ENCODE measurements at places on chromosomes 7 and 10. TPM values are rescaled to one million over a fixed set of nuclear protein-coding genes. Genes with fewer than 3 reads are reported as not detected.

- DNase-seq, result no peak
These were observed 58.4 kb upstream of the TM9SF3 start for GRCh38 chr10:96645191-96645721.

DNA sequence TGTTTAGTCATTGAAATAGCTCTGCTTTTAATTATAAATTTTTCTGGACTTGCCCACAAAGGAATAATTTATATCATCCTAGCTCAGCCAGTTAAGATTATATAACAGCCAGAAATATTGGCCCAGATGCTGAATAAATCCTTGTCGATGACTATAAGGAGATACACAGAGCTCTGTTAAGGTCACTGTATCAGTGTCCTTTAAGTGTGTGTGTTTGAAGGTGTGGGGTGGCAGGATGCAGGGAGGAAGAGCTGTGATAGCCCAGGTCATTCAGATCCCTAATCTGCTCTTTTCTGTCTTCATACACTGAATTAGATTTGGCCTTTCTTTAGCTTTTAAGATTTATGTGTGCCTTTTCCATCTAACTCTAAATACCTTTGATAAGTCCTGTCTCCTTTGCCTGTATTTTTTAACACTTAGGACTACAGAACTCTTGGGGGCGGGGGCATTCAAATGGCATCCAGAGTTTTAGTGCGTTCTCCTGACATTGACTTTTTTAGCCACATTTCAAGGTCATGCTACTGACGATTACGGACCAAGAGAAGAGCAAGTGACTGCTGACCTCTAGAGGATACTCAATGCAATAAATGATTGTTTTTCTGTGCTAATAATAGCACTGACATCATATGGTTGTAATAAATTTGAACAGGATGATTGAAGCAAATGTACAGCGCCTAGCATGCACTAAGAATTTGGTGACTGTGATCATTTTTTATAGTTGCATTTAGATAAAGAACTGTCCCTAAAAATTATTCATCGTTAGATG is 172.3 kb downstream of the CACNB2 start:
- DNase-seq, result peak; percentile 13

GRCh38 chr10:36515319-36515718 is 610.1 kb upstream of the ANKRD30A start:
- peak; percentile 7 for DNase-seq

- DNase-seq, result peak; percentile 1
These were observed 76.8 kb downstream of the GATA3 start for GRCh38 chr10:8130973-8131911.

- no peak for DNase-seq
These were observed 8.1 kb downstream of the SRGN start for GRCh38 chr10:69096045-69096444.

GRCh38 chr7:19491821-19492452 is 216.9 kb downstream of the POLR1F start:
- peak; percentile 17 for DNase-seq

GRCh38 chr7:77735457-77735856 is 39.2 kb downstream of the RSBN1L start:
- no peak for DNase-seq

DNA sequence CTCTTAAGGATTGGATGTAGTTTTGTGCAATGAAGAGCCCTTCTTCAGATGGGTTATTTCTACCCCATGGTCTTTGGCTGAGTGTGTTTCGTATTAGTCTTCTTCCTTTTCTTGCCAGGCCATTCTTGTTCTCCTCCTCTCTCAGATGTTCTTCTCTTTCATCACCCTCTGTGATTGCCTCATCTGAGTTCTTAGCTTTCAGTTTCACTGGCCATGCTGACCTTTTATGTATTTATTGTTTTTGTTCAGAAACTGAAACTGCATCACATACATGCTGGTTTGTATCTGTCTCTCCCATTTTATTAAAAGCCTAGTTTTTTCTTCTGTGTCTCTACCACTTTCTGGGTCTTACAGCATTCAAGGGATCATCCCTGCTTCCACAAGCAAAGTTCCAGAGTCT is 21.7 kb upstream of the PCGF5 start:
- peak; percentile 56 for DNase-seq

DNA sequence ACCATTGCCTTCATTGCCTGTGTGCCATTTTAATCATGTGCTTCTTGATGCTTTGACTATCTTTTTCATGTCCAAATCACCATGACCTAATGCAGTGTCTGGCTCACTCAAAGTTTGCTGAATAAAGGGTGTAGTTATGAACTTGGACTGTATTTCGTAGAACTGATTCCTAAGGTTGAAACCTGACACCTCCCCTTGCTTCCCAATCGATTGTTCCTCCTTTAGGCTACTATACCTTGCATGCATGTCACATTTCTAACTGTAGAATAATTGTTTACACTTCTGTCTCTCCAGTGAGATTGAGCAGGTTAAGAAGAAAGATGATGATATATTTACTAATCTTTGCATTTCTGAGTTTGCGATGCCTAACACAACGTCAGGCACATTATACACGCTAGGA is 41.0 kb upstream of the CDK1 start:
- no peak for DNase-seq

DNA sequence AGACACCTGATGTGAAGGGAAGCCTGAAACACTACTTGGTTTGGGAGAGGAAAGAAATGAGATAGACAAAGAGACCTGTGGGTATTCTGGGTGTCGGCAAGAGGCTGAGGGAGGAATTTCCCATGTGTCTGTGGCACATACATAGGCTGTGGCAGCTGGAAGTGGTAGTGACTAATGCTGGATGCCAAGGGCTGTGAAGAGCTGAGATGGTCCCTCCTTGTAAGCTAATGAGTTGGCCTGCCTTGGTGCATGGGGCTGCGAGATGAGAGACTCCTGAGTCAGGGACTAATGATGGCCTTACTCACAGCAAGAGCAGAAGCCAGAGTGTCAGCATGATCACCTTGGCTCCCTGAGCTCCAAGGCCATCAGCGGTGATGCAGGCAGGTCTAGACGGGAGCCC is 119.0 kb upstream of the EEPD1 start:
- no peak for DNase-seq

GRCh38 chr10:126153711-126154628 is 234.3 kb downstream of the ADAM12 start:
- DNase-seq, result no peak

DNA sequence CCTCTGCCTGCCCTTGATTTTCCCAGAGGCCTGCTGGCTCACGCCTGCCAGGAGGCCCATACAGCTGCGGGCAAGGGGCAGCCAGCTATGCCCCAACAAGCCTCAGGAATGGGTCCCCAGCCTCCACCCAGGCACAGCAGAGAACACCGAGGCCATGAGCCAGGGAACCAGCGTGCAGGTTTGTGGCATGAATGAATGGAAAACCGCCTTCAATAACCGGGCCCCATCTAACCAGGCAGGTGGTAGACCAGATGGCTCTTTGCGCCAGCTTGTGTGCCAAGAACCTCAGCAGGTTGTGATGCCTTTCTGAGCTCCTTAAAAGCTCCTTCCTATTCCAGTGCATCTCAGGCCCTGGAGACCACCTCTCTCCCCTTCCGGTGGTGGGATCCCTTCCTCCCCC is 50.2 kb downstream of the ELFN1 start:
- no peak for DNase-seq

GRCh38 chr7:4113271-4113670 is 568.8 kb upstream of the FOXK1 start:
- DNase-seq, result no peak

DNA sequence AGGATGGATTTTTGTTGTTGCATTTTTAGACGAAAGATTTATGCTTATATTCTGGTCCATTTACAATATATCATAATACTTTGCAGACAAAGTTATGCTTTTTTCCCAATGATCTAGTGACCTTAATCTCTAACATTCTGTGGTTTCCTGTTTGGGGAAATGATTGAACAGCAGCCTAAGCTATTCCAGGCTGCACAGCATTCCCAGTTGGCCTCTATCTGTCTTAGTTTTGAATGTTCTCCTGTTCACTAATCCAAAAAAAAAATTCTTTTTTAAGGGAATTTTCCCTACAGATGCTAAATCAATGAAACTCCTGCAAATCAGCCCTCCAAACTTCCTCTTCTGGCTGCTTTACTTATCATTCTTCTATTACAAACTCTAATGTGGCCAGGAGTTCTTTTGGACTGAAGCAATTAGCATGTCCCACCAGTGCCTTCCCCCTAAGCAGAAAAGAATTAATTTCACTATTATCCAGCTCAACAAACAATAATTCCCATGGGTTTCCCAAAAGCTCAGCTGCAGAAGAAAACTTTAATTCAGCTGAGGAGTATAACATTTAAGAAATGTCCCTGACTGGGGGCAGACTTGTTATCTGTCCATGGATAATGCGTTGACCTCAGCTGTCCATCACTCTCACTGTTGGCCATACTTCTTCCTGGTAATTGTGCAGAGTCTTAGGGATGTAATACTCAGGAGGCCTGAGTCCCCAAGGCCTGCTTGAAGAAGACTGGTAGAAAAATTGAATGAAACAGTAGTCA is 81.9 kb upstream of the TRIL start:
- peak; percentile 62 for DNase-seq

GRCh38 chr10:127451628-127452027 is 97.5 kb upstream of the NPS start:
- no peak for DNase-seq

DNA sequence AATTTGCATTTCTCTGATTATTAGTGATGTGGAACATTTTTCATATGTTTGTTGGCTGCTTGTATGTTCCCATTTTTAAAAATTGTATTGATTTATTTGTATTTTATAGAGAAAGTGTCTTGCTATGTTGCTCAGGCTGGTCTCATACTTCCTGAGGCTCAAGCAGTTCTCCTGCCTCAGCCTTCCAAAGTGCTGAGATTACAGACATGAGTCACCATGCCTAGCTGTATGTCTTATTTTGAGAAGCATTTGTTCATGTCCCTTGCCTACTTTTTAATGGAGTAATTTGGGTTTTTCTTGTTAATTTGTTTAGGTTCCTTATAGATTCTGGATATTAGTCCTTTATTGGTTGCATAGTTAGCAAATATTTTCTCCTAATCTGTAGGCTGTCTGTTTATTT is 214.2 kb upstream of the KAT6B start:
- DNase-seq, result no peak

DNA sequence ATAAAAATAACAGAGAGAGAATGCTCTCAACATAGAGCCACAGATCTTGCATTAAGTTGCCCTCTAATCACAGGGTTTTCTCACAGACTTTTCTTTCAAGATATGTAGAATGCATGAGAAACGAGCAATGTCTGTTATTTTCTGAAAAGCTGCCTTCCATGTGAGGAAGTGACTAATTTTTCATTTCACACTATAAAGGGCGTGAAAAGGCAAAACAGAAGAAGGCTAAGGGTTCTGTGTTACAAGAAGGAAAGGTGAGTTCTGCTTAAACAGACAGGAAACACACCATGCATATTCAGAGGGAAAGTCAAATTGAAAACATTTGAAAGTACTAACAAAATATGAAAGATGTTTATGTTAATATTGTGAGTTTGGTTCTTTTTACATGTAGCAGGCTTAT is 189.2 kb downstream of the SEMA3D start:
- DNase-seq, result peak; percentile 32

DNA sequence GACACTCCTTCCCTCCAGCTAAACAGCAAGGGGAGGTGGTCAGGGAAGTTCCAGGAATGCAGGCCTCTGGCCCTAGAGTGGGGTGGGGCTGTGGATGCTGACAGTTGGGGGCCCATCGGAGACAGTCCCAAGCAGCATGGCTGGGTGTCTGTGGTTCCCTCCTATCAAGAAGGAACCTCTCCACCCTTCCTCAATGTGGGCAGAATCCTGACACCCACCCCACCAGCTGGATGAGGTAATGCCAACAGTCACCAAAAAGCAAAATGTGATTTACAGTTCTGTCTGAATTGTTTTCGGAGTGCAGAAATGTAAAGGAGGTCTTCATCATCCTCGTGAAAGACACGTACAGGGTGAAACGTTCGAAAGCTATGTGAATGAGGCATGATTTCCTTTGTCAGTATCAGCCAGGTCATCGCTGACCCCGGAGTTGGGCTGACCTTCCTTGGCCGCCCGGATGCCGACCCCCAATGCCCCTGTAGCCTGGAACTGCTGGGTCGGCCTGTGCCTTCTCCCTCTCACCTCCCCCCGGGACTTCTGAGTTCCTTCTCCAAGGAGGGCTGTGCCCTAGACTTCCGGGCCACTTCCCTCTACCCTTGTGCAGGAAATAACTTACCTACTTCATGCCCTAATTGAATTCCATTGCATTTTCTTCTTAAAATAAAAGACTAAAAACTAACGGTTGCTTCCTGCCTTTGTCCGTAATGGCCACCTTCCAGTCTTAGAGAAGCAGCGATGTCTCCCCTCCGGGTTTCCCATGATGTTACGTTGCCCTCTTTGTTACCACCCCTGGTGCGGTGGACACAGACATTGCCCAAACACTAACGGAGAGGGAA is 24.5 kb downstream of the FOXK1 start:
- peak; percentile 62 for DNase-seq

DNA sequence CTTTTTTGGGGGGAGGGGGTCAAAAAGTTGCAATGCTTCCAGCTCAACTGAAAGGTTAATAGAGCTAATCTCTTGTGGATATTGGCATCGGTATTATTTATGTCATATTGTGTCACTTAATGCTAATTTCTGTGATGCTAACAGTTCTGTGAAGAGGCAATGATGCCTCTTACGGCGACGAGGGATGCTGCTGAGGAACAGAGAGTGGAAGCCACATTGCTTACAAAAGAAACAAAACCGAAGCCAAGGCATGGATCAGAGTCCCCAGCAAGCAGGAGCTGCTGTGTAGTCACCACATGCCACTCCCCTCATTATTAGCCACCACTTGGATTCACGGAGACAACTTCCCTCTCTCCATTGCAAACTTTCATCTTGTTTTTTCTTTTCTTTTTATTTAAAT is 536.5 kb upstream of the MGMT start:
- no peak for DNase-seq

- DNase-seq, result no peak
These were observed 126.6 kb downstream of the CCDC71L start for GRCh38 chr7:106534271-106534846.

- DNase-seq, result peak; percentile 72
These were observed 115.0 kb downstream of the ADCY1 start for GRCh38 chr7:45689011-45689796.

- DNase-seq, result no peak
These were observed 78.1 kb downstream of the VSTM4 start for GRCh38 chr10:49037187-49037586.

GRCh38 chr10:90986870-90987269 is 66.0 kb upstream of the ANKRD1 start:
- DNase-seq, result no peak

DNA sequence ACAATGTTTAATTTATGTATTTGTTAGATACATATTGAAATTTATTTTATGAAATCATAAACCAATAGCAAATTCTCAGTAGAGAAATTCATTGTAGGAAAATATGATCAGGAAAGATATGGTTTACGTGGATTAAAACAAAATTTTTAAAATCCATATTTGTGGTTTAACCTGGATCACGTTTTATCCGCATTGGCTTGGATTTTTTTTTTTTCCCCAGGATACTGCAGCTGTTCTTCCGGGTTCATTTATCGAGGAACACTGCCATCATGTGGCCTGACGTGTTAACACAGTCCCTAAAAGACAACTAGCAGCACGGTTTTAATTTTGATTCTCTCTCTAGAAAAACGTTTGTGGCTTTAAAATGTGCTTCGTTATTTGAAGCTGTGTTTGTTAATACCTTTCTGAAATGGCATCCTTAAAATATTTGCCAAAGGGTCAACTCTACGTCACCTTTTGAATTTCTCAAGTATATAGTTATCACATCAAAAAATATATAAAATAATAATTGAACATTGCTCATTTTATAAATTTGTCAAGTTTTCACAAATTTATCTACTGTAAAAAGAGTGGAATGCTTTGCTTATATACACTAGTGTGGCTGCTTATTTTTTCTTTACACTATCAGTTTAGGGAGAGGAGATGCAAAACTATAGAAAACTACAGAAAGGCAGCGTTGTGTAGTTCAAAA is 8.7 kb upstream of the ASB4 start:
- DNase-seq, result peak; percentile 88

Gene OR9A2
- total RNA-seq, result not detected

Gene BEND7
- 7.1 TPM for total RNA-seq

Gene CYP2C19
- total RNA-seq, result not detected

Gene TRDMT1
- total RNA-seq, result 3.8 TPM

Gene CCDC71L
- 101 TPM for total RNA-seq

Data from lung microvascular endothelial cell (primary cell).